ENCODE measurements at places on chromosomes 4 and X. TPM values are rescaled to one million over a fixed set of nuclear protein-coding genes. Genes with fewer than 3 reads are reported as not detected.

GRCh38 chr4:81963015-81963762 is 410.6 kb downstream of the HNRNPD start:
- no peak for DNase-seq

GRCh38 chr4:118389721-118390120 is 36.9 kb upstream of the PRSS12 start:
- DNase-seq: peak; percentile 17

The HUWE1 gene
- total RNA-seq: 212 TPM

The CCDC160 gene
- not detected for total RNA-seq

The ERAS gene
- total RNA-seq: not detected

DNA sequence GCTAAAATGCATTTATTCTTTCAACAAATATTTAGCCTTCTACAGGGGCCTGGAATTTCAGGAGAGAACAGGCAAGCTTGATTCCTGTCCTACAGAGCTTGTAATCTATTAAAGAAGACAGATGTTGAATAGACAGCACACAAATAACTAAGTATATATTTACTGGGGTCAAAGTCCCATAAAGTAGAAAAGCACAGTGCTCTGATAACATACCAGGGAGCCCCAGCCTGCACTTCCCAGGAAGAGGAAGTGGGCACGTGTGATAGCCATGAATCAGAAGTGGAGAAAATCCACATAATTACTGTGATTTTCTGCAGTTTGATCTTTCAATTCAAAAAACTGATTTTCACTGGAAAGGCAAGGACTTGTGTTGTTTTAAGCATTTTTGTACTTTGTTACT is 129.1 kb downstream of the EGF start:
- DNase-seq: no peak

The APLN gene
- 0.37 TPM for total RNA-seq

- no peak for DNase-seq
Measured at GRCh38 chr4:112515198-112516065, 548 bp downstream of the NEUROG2 start.

GRCh38 chr4:25874655-25875054 is 11.9 kb upstream of the SEL1L3 start:
- DNase-seq: no peak

- DNase-seq: no peak
Measured at GRCh38 chrX:130418066-130418465, 16.3 kb downstream of the RBMX2 start.

The CDKL5 gene
- 5.6 TPM for total RNA-seq

GRCh38 chr4:81314196-81314896 is 99.3 kb upstream of the PRKG2 start:
- no peak for DNase-seq

- DNase-seq: no peak
Measured at GRCh38 chrX:9298221-9298620, 166.6 kb upstream of the TBL1X start.

DNA sequence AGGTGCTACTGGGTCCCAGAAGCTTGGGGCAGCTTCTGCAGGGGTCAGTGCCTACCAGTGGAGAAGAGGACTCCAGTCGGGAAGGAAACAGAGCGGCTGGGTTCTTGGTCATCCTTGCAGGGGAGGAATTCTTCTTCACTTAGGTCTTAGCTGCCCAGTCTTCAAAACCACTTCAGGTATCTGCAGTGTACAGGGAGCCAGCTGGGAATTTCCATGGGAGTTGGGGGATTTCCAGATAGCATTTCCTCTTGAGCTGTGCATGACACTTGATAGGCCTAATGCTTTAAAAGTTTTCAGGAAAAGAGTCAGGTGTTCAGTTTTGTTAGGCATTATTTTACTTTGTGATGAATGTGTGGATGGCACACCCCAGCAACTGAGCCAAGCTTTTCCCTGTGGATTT is 58.1 kb upstream of the ENPP6 start:
- DNase-seq: no peak

The RHOXF2B gene
- not detected for total RNA-seq

The XK gene
- not detected for total RNA-seq

DNA sequence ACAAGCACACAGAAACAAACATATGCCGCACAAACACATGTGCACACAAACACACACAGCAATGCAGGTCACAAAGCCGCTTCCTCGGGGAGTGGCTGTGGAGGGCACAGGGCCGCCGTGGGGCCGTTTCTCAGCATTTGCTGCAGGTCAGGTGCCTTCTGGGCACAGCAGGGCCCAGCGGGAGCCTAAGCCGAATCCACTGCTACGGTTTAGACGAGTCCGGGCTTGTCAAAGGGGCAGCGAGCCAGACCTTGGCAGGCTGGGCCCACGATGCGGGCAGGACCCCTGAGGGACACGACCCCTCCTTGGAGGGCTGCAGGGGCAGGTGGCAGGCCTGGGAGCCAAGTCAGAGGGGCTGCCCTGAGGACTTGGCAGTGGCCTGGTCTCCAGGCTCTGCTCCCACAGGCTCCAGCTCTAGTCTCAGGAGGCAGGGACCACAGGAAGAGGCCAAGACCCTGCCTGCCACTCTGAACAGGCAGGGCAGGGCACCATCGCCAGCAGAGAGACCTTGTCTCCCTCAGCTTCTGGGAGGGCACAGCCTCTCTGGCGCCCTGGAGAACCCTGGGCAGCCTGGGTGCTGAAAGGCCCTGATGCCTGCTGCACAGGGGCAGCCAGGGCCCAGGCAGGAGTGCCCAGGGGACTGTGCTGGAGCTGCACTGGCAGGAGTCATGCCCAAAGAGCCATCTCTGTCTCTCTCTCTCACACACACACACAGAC is 5.5 kb upstream of the ATP2B3 start:
- DNase-seq: no peak

The PRKG2 gene
- total RNA-seq: not detected

- DNase-seq: peak; percentile 26
Measured at GRCh38 chr4:185911556-185912064, 99.6 kb upstream of the SORBS2 start.

- DNase-seq: peak; percentile 83
Measured at GRCh38 chr4:13966231-13967195, 339.0 kb upstream of the BOD1L1 start.

GRCh38 chr4:8097721-8098345 is 60.8 kb downstream of the ABLIM2 start:
- no peak for DNase-seq

- DNase-seq: no peak
Measured at GRCh38 chr4:118356731-118357130, 3.9 kb upstream of the PRSS12 start.

DNA sequence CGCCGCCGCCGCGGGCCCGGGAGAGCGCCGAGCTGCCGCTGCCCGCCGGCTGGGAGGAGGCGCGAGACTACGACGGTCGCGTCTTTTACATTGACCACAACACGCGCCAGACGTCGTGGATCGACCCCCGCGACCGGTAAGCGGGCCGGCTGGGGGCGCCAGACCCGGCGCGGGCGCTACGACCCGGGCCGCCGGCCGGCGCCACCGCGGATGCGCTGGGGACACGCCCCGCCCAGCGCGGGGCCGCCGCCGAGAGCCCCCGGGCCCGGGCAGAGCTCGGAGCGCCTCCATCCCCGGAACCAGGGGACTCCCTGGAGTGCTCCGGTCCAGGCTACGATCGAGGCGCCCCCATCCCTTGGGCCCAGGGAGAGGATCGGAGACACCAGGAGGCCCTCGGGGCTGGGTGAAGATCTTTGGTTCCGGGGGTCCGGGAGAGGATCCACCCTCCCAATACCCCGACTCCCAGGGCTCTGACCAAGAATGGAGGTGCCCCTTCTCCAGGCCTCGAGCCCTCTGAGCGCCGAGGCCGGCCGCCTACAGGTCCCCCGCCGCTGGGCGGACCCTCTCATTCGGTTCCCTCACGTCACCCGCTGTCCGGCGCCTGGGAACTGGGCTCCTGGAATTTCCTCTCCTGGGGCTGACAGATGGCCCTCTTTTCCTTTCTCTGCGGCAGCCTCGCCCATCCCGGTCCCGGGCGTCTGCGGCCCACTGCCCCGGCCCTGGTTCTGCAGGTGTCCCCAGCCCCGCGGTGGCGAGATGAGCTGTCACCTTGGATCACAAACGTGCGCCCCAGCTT is 48.8 kb downstream of the CLDN34 start:
- DNase-seq: no peak

- DNase-seq: no peak
Measured at GRCh38 chr4:157303471-157303960, 83.0 kb downstream of the GRIA2 start.

DNA sequence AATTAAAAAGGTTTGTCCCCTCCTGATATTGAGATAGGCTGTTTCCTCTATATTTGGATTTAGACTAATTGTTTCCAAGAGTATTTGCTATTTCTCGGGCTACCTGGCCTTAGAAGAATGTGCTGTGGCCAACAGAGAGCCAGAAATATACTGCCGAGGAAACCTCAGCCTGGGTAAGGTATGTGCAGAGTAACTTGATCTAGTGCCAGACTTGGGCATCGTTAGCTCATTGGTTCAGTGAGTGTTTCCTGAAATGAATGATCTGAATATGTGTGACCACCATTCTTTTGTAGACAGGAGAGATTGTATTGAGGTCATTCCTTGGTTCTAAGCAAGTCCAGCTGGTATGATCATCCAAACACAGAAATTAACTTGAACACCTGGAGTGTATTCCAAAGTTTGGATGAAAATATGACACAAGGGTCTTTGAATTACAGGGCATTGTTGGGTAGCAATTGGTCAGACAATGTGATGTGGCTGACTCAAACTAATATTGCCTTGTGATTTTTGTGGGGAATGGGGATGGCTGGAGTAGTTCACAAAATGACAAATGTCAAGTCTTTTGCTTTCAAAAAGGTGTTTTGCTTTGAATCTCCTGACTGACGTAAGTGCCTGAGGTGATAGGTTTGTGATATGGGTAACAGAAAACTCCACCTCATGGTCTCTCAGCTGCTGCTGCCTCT is 100.2 kb upstream of the CXCL13 start:
- no peak for DNase-seq

GRCh38 chr4:82519776-82520175 is 42.0 kb downstream of the TMEM150C start:
- no peak for DNase-seq

GRCh38 chrX:14440106-14440505 is 89.2 kb upstream of the GLRA2 start:
- DNase-seq: no peak

DNA sequence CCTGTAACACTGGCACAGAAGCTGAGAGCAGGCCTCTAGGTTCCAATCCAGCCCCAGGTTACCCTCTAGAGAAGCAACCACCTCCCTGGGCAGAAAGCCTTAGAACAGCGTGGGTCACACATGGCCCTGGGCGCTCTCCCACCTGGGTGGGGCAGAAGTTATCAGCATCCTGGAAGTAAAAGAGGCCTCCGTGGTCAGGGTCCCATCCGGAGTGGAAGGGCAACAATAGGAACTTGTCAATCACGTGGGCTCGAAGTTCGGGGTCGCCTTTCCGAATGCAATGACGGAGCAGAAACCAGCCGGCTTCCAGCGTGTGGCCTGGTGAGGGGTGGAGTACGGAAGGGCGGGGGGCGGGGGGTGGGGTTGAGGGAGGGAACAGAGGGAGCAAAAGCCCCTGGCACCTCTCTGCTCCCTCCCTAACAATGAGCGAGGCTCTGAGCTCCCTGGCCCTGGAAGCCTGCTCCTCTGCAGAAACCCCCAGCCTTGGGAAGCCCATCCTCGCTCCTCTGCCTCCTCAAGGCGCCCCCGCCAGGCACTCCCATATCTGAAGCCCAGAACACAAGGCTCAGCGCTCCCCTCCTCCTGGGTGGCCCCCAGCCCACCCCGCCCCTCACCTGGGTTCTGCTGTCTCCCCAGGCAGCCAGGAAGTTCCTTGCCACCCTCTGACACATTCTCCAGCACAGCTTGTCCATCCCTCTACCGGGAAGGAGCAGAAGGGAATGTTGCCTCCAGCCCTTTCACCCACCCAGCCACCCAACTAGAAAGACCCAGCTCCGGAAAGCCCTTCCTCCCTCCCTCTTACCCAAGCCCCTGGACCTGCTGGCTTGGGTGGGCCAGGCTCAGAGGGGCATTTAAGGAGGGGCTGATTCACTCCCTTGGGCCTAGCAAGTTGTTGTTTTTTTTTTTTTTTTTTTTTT is 2.8 kb downstream of the RENBP start:
- DNase-seq: no peak

DNA sequence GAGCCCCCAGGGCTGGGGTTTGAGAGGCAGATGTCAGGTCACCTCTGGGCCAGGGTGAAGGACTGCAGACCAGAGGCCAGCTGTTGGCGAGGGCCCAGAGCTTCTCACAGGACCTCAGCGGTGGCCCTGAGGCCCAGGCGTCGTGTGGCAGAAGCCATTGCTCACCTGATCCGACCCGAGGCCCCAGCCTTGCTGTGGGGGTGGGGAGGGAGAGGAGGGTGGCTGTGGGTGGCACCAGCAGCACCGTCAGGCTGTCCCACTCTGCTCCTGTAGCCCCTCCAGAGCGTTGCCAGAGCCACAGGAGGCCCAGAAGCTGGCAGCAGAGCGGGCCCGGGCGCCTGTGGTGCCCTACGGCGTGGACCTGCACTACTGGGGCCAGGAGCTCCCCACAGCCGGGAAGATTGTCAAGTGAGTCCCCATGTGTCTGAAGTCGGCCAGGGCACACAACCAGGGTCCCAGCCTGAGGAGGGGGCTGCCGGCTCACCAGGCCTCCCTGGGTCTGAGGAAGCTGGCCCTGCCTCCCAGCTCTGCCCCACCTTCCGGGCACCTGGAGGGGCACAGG is 28.8 kb downstream of the UVSSA start:
- no peak for DNase-seq

DNA sequence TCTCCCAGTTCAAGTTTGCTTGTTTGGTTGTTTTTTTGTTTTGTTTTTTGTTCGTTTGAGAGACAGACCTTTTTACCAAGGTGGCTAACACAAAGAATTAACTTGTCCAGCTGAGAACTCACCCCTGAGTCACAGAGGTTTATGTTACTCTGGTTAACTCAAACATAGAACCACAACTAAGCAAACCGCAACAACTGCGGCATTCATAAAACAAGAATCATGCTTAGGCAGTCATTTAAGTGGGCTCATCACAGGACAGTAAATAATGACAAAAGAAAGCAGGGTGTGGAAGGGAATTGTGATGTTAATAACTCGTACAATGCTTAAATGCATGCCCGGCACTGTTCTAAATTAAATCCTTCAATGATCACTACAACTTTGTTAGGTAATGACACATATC is 24.7 kb upstream of the IL13RA1 start:
- no peak for DNase-seq

The MAGEB1 gene
- total RNA-seq: not detected

The VCX3A gene
- total RNA-seq: not detected

GRCh38 chr4:97367878-97368277 is 775.4 kb downstream of the STPG2 start:
- no peak for DNase-seq

The ADGRG4 gene
- total RNA-seq: not detected

- no peak for DNase-seq
Measured at GRCh38 chrX:50206753-50207152, 2.2 kb downstream of the CCNB3 start.

The MAGEA1 gene
- total RNA-seq: not detected

The TKTL1 gene
- total RNA-seq: not detected

GRCh38 chr4:74178798-74179197 is 20.9 kb downstream of the MTHFD2L start:
- no peak for DNase-seq

The COL25A1 gene
- total RNA-seq: 0.05 TPM

DNA sequence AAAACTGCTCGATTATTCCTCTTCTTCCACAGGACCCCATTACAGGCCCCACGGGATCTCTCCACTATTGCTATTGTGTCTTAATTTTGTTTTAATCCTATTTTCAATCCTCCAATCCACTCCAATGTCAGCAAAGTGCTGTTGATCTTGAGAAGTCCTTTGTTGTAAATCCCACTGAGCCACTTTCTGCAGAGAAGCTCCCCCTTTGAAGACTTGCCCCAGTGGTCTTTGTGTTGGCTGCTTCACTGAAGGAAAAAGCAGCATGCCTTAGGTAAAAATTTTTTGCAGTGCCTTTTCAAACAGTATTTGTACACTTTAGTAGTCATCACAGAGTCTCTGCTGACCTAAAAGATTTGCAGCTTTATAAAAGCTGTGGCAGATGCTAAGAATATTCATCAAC is 252.0 kb upstream of the SLC7A11 start:
- no peak for DNase-seq

Data from HFFc6 (cell line).